ENCODE measurements at places on chromosomes 1 and 21.

DNA sequence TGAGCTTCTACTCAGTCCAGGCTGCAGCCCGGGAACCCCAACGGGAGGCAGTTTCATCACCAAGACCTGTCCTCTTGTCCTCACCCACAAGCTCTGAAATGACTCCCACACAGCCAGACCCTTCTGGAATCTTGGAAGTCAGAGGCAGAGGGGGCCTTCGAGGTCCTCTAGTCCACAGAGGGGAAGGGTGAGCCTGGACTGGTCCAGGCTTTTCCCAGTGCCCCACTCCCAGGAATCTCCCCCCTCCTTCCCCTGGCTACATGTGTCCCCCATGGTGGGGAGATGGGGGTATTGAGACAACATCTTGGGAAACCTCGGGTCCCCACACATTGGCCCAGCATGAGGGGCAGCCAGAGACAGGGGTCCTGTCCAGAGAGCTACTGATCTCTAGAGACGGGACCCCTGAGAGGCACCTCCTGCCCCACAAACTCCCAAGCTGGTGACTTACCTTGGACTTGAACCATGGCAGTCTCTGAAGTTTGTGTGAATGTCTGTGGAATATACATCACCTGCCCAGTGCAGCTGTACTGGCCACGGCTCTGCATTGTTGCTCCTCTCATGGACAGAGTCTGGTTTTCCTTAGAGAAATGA lies 19.4 kb upstream of the SLAMF9 start:
- no peak for DNase-seq

GRCh38 chr1:207428783-207429182 lies 25.3 kb upstream of the CR2 start:
- no peak for DNase-seq

DNA sequence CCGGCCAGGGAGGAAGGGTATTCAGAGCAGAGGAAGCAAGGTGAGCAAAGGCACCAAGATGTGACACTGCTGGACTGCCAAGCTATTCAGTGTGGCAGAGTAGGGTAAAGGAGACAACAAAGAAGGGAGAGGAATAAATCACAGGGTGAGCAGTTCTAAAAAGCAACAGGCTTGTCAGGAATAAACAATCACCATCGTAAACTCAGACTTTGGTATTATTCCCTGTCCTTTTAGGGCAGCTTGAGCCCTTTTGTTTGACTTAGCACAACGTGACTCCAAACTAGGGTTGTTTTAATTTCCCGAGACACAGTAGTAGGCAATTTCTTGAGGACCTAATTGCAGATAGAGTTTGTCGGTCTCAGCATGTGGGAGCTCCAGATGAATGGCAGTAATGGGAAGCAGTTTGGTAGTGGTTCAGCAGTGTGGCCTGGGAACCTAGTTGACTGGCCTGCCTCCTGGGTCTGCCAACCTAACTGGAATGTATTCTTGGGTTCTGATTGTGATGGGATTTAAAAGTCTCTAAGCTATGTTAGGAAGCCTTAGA lies 4.3 kb downstream of the CR1L start:
- DNase-seq: no peak

GRCh38 chr1:39405358-39405757 lies 86.1 kb upstream of the BMP8A start:
- DNase-seq: no peak

All from ELR (cell line).